Fibroblast of skin of right quadriceps (primary cell): ENCODE measurements at places on chromosomes 13 and 19.

GRCh38 chr13:106623799-106624460, 56.0 kb upstream of the ARGLU1 start:
- DNase-seq: no peak

DNA sequence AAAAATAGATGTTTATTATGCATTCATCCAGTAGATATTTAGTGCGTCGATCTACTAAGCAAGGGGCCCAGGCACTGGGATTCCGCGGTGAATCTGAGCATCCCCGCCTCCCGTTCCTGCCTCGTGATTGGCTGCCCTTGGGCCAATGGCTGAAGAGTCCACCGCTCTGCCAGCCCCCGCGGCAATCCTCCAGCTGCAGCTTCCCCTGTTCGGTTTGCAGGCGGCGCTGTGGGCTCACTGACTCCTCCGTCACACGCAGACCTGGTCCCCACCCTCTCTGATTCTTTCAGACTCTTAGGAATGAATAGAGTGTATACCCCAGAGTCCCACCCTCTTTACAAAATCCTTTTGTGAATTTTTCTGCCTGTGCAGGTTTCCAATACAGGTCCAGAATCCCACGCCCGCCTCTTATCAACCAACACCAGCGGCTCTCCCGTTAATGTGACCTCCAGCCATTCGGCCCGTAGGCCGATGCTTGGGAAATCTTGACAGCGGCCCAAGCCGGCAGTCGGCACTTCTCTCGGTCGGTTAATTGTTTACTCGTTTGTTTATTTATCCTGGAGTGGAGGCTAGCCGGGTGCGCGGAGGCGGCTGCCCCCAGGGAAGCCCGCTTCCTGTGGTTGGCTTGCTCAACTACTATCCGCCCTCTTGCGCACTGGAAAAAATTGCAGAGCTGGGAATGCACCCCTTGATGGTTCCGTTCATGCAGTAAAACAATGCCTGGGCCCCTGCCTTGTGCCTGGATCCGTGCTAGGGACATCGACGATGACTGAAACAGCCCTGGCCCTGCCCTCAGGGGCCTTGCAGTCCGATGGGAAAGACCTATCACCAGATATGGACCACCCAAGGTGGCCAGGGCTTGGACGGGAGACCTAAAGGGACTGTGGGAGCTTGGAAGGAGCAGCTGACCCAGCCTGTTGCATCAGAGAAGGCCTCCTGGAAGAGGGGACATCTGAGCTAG, 4.5 kb upstream of the ARHGAP35 start:
- DNase-seq: peak; percentile 96

DNA sequence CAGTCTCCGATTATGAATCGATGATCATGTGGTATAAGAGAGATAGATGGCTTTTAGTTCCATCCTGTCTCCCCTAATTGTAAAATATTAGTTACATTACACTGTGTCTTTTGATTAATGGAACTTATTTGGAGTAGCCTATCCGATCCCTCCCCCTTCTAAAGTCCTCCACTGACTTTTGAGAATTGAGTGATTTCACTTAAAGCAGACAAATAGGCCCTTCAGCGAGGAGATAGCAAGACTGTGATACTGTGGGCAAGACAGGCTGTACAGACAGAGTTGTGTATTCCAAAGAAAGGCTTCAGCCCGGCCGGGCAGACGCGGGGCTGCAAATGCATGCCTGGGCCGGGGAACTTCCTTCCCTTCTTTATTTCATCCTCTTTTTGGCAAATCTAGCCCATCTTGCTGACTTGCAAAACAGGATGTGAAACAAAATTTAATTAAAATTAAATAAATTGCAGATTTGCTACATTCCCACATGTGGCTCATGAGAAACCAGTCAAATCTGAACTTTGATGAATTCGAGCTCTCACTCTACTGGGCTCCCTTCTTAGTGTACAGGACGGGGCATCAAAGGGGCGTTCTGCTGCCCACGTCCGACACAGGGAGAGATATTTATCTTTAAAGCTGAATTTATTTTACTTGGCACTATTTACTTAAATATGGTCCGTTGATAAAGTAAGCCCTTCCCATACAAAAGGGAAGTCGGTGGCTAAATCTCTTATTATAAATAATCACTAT, 314.8 kb downstream of the ZNF536 start:
- no peak for DNase-seq

DNA sequence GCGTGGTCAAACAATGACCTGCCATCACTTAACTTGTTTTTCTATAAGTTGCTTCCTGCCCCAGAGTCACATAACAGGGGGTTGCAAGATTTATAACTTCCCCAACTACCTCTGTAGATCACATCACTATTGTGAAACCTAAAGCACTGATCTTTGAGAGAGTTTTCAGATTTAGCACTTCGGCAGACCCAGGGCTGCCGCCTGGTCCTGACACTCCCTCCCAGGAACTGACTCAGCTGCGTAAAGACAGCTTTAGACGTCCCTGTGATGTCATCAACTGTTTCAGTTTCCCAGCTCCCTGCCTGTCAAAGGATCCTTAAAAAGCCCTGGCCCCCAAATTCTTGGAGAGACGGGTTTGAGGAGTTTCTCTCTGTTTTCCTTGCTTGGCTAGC, 33.3 kb downstream of the IGFL2 start:
- DNase-seq: peak; percentile 56

- DNase-seq: peak; percentile 86
These were observed 46.0 kb downstream of the SAE1 start for GRCh38 chr19:47176627-47177090.

DNA sequence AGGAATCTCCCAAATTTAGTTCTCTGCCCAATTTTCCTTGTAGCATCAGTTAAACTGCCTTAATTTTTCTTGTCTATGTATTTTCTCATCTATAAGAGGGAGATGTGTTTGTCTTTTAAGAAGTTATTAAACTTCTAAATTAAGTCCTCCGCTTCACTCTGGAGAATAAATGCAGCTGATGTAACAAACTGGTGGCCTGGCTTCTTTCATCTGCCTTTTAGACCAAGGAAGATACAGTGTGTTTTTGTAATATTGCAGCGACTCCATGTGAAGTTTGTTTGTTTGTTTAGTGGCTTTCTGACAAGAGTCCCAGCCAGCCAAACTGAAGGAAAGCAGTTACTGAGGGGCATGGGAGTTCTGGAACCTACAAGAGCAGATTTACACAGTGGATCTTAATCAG, 56.4 kb downstream of the KLF12 start:
- DNase-seq: no peak

GRCh38 chr19:38362076-38362945, 12.1 kb upstream of the PSMD8 start:
- peak; percentile 41 for DNase-seq

DNA sequence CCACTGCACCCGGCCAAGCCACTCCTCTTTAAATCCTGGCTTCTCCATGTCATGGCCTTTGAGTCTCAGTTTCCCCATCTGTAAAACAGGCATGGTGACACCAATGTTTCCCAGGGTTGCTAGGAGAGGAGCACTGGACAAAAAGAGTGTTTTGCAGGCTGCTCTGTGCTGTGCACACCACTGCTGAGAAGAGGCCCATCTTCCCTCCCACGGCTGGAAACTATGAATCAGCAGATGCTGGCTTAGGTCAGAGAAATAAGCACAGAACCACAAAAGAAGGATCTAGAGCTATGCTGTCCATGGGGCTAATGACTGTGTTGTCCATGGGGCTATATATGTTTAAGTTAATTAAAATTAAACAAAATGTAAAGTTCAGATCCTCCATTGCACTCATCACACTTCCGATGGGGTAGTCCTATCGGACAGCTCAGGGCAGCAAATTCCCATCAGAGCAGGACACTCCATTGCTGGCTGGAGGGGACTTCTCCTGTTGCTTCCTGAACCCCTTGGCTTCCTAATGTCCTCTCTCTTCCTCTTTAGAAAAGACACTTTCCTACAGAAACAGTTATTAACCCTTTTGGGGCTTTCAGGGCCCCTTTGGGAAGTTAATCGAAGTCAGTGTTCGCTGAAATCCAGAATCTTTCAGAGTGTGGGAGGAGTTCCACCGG, 37.1 kb downstream of the TSHZ3 start:
- DNase-seq: peak; percentile 85

DNA sequence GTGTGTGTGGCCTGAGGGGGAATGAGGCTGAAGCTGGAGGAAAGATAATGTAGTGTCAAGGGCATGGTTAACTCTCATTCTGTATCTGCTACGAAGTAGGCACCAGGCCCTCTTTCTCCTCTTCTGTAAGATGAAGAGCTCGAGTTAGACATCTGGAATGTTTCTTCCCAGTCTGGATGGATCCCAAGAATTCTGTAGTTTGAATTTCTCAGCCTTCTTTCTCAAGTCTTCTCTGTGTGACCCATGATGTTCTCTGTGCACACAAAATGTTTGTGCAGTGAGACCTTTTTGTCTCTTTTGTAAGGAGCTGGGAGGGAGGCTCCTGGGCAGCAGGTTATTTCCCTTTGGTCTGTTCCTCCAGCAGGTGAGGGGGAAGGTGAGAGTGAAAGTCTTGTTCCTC, 13.7 kb downstream of the FGF9 start:
- no peak for DNase-seq

DNA sequence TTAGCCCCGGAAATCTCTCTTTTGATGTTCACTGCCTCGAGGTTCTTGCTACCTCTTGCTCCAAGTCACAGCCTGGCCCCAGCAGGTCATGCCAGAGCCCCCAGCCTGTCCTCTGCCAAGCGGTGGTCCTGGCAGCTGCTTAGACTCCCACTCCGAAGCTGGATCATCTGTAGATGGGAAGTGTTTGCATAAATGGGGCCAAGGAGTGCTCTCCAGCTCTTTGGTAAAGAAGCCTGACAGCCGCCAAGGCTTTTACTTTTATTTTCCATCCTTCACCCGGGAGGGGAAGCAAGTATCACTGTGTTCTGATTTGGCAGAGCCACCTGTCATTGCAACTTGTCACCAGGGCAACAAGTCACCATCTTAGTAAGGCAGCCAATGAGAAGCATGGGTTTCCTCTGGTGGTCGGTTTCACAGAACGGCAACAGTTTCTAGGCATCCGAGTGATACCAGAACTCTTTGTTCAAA, 10.6 kb upstream of the RETN start:
- DNase-seq: no peak

- DNase-seq: no peak
These were observed 256 bp downstream of the MICOS13 start for GRCh38 chr19:5680084-5680436.
